ENCODE measurements at places on chromosomes 2 and 18. TPM values are rescaled to one million over a fixed set of nuclear protein-coding genes. Genes with fewer than 3 reads are reported as not detected.

- DNase-seq = no peak
Measured at GRCh38 chr18:53534695-53535094, 689.8 kb downstream of the MBD2 start.

Gene DSG1
- not detected for total RNA-seq

GRCh38 chr2:31033032-31033431 is 105.2 kb downstream of the GALNT14 start:
- no peak for DNase-seq

Gene SRD5A2
- not detected for total RNA-seq

GRCh38 chr2:47697000-47697601 is 85.8 kb upstream of the MSH6 start:
- DNase-seq = no peak

Gene MYO3B
- total RNA-seq = not detected

GRCh38 chr2:182240862-182241371 is 185.9 kb downstream of the PDE1A start:
- no peak for DNase-seq

DNA sequence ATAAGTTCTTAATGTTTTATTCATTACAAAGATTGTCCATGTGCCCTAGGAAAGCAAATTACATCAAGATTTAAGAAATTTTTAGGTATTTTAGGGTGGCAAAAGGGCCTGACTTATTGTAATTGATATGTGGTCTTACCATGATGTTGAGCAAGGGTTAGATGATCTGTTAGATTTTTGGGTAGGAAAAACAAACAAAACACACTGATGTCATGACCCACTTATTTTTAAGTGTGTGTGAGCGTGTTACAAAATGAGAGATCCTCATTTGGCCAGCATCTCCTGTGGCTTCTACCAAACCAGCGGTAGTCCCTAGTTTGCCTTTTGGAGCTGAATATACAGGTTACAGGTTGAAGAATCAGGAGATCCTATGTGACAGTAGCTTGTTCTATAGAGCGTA is 89.8 kb upstream of the ITGB6 start:
- DNase-seq = no peak

GRCh38 chr2:189300916-189301315 is 121.4 kb upstream of the COL5A2 start:
- no peak for DNase-seq

- no peak for DNase-seq
Measured at GRCh38 chr2:99660616-99661406, 171.0 kb upstream of the REV1 start.

DNA sequence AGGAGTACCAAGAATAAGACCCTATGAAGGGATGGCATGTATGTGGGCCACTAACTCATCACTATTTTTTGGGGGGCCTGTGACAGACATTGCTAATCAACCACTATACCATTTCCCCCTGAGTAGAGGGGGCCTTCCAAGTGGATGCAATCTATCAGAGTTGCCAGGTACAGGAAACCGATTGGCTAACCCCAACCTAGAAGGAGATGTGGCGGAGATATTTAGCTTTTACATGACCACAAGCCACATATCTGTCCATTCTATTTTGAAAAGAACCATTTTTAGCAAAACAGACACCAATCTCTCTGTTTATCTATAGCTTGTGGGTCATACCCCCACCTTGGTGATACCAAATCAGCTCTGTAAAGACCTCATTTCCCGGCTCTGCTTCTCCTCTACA is 51.0 kb downstream of the PAX8 start:
- DNase-seq = no peak
